Activated CD4-positive, alpha-beta T cell treated with anti-CD3 and anti-CD28 coated beads, Interleukin-2, Interleukin-4, amounts not matched to agents 100 ng/mL and 50 ng/mL, durations not matched to agents 16 hours and 8 hours (primary cell): ENCODE measurements at places on chromosomes 16 and 17.

DNA sequence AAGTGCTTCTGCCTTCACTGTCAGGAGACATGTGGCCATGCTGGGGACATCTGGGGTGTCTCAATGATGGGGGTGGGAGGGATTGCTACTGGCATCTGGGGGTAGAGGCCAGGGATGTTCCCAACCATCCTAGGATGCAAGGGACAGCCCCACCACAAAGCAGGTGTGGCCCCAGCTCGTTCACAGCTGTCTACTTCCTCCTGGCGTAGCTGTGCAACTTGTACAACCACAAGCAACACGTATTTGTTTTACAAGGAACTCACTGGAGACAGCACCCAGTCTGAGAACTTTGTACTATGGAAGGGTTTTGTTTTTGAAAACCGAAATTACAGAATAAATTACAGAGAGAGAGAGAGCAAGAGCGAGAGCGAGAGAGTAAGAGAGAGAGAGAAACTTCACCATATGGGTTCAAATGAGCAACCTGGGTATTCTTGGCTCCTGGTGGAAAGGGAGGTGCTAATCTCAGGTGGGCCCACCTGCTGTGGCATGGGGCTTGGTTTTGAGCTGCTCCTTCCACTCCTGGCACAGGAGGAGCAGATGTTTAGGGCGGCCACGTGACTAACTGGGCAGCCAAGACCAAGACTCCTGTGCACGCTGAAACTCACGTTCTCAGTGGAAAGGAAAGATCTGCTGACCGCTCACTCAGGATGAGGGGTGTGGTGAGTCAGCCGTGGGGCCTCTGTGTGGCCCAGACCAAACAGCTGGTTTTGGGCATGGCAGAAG, 17.5 kb upstream of the TNFRSF13B start:
- DNase-seq, result peak; percentile 56

- no peak for DNase-seq
Observed at GRCh38 chr16:75929046-75929445, 202.8 kb upstream of the CPHXL start.

DNA sequence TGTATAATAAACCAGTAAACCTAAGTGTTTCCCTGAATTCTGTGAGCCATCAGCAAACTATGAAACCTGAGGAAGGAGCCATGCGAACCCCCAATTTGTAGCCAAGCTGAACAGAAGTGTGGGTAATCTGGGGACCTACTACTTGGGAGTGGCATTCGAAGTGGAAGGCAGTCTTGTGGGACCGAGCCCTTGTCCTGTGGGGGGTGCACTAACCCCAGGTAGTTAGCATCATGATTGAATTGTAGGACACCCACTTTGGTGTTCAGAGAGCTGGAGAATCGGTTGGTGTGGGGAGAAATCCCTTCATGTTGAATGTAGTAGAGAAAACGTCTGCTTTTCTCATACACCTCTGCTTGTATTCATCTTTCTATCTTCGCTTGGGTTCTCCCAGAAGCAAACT, 79.7 kb upstream of the CPHXL start:
- DNase-seq, result no peak

DNA sequence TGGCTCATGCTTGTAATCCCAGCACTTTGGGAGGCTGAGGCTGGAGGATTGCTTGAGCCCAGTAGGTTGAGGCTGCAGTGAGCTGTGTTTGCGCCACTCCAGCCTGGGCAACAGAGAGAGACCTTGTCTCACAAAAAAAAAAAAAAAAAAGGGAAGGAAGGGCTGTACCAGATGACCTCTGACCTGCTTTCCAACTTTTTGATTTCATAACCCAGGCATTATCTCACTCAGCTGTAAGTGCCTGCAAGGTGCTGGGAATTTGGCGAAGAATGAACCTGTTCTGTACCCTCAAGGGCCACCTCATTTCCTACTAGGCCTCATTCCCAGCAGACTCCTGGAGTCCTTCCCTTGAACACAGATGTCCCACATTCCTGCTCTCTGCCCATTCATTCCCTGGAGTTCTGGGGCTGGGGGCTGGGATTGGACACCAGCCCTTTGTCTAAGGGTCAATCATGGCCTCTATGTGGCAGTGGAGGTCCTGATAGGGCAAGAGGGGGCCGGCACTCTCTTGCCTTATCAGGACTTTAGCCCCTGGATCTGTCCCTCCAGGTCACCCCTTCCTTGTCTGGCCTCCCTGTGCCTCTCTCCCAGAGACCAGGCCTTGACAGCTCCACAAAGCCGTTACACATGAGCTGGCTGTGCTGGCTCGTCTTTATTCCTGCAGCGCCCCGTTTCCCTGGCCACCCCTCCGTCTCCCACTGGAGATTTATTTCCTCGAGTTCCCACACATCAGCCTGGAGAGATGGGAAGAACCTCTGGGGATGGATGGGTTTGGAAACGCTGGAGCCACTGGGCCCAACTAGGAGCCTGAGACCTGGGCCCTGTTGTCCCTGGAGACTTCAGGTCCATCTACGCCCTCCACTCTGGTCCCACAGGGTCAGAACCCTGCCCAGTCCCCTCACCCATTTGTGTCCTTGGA, 821 bp upstream of the GFAP start:
- no peak for DNase-seq

- DNase-seq, result peak; percentile 97
Observed at GRCh38 chr16:30658731-30659506, 688 bp downstream of the FBRS start.

DNA sequence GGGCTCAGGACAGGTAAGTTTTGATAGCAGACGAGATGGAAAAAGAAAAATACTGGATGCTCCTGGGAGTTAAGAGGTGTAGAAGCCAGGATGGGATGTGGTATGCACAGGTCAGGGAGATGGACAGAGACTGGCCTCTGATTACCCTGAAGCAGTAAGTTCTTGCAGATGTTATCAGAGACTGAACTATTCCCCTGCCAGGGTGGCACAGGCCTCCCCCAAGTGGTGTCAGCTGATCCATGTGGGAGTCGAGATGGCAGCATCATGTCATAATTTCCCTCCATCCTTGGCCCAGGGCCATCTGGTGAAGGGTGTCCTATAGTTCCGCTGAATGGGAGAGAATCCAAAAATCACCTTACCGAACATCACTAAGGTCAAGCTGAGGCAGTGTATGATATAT, 14.1 kb upstream of the NKD1 start:
- DNase-seq, result no peak

DNA sequence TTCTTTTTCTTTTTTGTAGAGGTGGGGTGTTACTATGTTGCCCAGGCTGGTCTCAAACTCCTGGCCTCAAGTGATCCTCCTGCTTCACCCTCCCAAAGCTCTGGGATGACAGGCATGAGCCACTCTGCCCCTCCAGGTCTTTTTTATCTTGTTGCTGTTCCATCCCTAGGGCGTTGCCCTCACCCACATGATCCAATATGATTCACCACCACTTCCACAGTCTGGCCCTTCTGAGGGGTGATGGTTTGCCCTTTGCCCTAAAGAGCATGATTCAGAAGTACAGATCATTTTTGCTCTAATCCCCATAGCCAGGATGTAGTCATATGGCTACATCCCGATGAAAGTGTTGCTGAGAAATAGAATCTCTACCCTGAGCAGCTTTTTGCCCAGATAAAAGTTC, 18.8 kb downstream of the STX4 start:
- no peak for DNase-seq

GRCh38 chr17:3506054-3506453, 30.3 kb downstream of the ASPA start:
- DNase-seq, result no peak

GRCh38 chr17:3695723-3696411, at the start of gene P2RX5:
TSS of gene P2RX5 (minus strand) at chr17:3696155. CDS start at chr17:3696005, 150 bp downstream.
- DNase-seq, result peak; percentile 69

- DNase-seq, result no peak
Observed at GRCh38 chr16:85562093-85562786, 50.9 kb upstream of the GSE1 start.

DNA sequence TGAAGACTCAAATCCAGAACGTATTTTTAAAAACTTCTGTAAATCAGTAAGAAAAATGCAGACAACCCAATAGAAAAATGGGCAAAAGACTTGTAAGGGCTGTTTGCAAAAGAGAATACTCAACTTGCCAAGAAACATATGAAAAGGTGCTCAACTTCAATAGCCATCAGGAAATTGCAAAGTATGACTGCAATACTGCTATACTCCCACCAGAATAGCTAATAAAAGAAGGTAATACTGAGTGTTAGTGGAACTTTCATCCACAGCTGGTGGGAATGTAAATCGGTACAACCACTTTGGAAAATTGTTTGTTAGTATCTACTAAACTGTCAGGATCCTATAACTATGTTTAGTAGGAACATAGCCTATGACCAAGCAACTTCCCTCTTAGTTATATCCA, 48.1 kb downstream of the TBX4 start:
- DNase-seq, result no peak

GRCh38 chr17:61774724-61775123, 88.6 kb downstream of the BRIP1 start:
- DNase-seq, result no peak

DNA sequence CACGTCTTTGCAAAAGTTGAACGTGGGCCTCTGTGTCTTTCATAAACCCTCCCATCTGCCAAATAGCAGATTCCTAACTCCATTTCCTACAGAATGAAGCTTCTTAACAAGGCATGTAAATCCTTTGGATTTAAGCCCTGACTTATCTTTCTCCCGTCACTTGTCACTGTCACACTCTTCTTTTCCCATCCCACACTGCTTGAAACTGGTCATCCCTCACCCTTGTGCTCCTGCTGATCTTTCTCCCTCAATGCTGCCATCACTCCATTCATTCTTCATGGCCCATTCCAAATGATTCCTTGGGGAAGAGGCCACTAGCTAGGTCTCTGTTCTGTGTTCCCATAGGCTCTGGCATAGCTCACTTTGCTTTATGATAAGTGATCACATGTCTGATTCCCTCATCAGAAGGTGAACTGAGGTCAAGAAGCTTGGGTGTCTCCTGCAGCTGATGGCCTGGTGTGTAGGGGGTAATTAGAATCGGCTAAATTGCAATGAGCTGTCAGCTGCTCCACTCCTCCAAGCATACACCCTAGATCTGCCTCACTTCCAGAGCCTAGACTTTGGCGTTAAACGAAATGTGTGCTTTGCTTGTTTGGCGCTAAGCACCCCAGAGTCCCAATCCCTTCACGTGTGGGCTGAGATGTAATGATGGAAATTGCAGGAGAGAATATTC, 61.7 kb downstream of the PECAM1 start:
- DNase-seq, result no peak

- peak; percentile 50 for DNase-seq
Observed at GRCh38 chr17:879546-880442, 97.6 kb downstream of the MRM3 start.

DNA sequence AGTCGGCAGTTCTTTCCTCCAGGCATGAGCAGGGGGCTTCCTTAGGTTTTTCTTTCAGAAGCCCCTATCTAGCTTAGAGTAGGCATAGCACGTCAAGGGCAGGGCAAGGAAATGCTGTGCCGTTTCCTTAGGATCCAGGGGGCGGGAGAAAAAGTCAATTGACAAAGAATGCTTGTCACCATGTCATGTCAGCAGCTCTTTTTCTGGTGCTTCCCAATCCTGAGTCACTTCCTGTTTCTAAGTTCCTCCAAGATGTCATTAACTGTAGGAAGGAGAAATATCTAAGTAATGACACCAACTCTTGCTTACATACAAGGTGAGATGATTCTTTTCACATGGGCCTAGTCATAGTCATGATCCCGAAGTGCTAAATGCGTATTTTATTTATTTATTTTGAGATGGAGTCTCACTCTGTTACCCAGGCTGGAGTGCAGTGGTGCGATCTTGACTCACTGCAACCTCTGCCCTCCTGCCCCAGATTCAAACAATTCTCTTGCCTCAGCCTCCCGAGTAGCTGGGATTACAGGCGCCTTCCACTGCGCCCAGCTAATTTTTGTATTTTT, 35.2 kb downstream of the GJC1 start:
- DNase-seq, result no peak

- DNase-seq, result peak; percentile 51
Observed at GRCh38 chr16:3459401-3460090, 16.1 kb downstream of the NAA60 start.

DNA sequence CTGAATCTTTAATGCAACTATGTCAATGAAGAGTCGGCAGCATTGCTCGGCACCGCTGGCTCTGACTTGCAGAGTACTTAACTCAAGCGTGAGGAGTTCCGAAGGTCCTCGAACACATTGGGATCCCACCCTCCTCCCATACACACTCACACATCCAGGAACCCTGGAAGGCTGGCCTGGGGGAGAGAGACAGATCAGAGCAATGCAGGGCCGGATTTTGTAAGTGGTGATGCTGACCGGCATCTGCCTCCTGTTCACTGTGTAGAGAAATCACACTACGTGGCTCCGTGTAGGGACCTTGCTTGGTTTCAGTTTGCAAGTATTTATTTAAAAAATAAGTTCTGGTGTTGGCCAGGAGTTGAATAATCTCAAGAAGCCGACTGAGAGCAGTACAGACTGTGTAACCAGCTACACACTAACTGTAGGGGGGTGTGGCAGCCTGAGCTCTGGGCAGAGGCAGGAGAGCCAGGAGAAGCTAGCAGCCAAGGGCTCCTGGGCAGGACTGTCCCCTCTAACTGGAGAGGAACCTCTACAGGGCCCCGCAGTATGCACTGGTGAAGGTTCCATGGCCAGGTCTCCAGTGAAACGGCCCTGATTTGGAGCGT, 190.2 kb upstream of the TNRC6C start:
- no peak for DNase-seq

GRCh38 chr17:50260501-50260911, 13.8 kb upstream of the TMEM92 start:
- DNase-seq, result no peak

DNA sequence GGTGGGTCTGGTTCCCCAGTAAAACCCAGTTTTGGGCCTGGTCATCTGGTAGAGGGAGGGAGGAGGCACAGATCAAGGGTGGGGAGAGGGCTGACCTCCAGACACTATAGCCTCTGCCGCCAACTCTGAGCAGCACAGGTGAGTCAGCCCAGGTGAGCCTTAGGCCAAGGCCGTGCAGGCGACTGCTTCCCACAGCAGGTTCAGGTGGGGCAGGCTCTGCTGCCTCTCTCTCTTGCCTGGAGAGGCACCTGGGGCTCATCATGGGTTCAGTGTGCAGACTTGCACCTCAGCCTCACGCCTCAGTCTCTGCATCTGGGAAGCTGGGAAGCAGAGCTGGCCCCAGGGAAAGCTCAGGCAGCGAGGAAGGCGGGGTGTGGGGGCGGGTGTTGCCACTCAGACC, 37.8 kb upstream of the IL34 start:
- DNase-seq, result no peak

DNA sequence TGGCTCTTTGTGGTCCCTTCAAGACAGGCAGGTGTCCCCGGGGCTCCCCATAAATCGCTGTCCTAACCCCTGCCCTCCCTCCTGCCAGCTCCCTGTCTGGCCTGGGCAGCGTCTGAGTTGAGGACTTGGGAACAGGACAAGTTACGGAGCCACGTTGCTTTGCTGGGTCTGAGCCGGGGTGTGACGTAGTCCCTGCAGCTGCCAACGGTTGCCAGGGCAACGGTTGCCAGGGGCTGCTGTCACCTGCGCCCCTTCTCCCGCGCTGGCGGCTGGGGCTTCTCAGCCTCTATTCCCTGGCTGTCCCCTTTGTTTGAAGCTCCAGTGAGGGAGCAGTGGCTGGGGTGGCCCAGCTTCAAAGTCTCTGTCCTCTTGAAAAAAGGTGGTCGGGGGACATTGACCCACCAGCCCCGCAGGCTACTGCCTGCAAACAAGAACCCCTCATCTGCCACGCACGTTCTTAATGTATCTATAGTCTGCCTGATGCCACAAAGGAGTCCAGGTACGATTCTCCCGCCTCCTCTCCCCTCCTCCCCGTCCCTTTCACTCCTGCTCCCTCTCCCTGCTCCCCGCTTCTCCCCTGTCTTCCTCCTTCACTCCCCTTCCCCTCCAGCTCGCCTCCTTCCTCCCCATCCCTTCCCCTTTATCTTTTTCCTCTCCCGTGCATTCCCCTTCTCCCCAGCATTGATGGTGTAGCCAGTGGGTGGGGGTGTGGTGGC, 10.9 kb downstream of the ADGRG1 start:
- DNase-seq, result no peak

- DNase-seq, result peak; percentile 27
Observed at GRCh38 chr16:78310990-78311561, 211.6 kb downstream of the WWOX start.
